Muscle of leg (tissue), 16 donors: ENCODE measurements at places on chromosomes 5 and 9. TPM values are rescaled to one million over a fixed set of nuclear protein-coding genes. Genes with fewer than 3 reads are reported as not detected.

- DNase-seq: peak; percentile 60
- H3K4me3 ChIP-seq: peak overlapping the region; percentile 52
- H3K27ac ChIP-seq: peak overlapping the region; percentile 86
Observed at GRCh38 chr9:97985058-97985861, 2.1 kb downstream of the ANP32B start.

DNA sequence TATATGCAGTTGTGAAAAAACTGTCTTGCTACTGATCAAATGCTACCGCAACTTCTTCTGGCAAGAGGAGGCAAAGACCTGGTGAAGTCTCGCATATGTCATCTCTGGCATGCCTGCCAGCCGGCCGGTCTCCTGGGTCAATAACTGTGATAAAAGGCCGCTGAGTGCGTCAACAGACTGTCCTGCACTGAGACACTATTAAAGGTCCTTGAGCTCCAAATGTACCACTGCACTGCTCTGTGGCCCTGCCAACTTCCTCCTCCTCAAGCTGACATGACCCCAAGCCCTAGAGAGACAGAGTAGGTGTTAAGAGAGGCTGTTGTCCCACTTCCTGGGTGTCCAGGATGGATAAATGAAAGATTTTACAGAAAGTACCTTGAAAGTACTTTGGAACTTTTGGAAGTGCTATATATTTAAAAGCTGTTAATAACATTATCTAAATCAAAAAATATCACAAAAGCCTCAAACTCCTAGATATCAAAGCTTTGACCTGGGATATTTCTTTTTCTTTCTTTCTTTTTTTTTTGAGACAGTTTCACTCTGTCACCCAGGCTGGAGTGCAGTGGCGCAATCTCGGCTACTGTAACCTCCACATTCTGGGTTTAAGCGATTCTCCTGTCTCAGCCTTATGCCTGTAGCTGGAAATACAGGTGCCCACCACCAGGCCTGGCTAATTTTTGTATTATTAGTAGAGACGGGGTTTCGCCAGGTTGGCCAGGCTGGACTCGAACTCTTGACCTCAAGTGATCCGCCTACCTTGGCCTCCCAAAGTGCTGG is 31.5 kb downstream of the RAPGEF1 start:
- H3K4me1 ChIP-seq: peaks cover 34% of the 10 kb centered on the region
- H3K36me3 ChIP-seq: no peaks in the 10 kb centered on the region
- H3K4me3 ChIP-seq: peak overlapping the region; percentile 0
- no peaks in the 10 kb centered on the region for H3K27me3 ChIP-seq
- peak overlapping the region; percentile 53 for H3K27ac ChIP-seq

CYSRT1 gene
- total RNA-seq: 0.18 TPM

DNA sequence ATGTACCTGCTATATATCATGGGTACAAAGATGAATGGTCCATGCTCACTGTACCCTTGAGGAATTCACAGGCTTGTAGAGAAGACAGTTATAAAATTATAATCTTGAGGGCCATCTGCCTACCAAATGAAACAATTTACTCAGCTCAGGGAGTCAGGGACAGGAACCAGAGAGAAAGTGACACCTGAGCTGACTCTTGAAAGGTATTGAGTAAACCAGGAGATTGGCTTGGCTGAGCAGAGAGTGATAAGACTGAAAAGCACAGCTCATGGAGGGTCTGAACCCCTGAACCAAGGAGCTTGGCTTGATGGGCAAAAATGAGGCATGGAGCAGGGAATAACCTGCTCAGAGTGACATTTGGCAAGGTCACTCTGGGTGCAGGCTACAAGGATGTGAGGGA is 147.3 kb downstream of the FAM114A2 start:
- H3K27me3 ChIP-seq: no peaks in the 10 kb centered on the region
- no peaks in the 10 kb centered on the region for H3K4me1 ChIP-seq
- no peak overlapping the region for H3K4me3 ChIP-seq

EGFLAM gene
- total RNA-seq: 38.0 TPM

DNA sequence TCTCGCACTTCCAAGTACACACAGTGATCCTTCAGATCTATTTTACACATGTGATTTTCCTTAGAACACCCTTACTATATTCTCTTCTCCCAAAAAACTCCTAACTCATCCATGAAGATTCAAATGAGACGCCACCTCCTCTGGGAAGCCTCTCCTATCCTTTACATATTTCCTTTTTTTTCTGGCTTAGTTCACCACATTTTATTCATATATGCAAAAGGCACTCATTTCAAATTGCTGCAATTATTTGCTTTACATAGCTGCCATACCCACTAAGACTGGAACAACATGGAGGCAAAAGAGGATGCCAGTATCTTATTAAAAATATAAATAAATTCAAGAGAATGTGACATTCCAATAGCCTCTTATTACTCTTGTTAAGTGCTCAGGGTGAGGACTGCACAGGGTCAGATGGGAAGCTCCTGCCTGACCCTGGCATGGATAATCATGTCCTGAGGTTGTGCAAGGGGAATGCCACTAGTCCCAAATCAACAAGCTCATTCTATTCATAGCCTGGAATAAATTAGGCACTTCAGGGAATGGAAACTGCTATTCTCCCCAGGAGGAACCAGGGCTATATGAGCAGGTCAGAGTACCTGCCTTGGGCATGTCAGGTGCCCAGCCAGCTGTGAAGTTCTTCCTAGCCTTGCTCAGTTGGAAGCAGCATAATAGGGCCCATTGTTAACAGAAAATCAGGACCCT is 262.9 kb downstream of the FBXL17 start:
- H3K36me3 ChIP-seq: no peaks in the 10 kb centered on the region
- no peak overlapping the region for H3K27ac ChIP-seq
- no peak for DNase-seq
- no peaks in the 10 kb centered on the region for H3K27me3 ChIP-seq
- no peaks in the 10 kb centered on the region for H3K4me1 ChIP-seq

MAP1B gene
- total RNA-seq: 36.4 TPM

SERF1A gene
- 2.8 TPM for total RNA-seq

PCDHB4 gene
- total RNA-seq: 1.8 TPM

DNA sequence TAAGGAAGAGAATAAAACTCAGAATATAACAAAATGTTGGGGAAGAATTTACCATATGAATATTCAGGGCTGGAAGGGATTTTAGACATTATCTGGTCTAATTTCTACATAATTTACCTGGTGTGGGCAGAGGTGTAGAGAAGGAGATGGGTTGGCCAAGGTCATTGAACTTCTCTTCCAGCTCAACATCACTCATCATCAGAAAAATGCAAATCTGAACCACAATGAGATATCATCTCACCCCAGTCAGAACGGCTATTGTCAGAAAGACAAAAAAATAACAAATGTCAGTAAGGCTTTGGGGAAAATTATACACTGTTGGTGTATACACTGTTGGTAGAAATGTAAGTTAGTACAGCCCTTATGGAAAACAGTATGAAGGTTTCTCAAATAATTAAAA is 121.7 kb downstream of the PTTG1 start:
- H3K36me3 ChIP-seq: no peaks in the 10 kb centered on the region
- H3K4me3 ChIP-seq: no peak overlapping the region
- no peaks in the 10 kb centered on the region for H3K4me1 ChIP-seq
- DNase-seq: no peak
- no peak overlapping the region for H3K27ac ChIP-seq
- H3K27me3 ChIP-seq: no peaks in the 10 kb centered on the region

DNA sequence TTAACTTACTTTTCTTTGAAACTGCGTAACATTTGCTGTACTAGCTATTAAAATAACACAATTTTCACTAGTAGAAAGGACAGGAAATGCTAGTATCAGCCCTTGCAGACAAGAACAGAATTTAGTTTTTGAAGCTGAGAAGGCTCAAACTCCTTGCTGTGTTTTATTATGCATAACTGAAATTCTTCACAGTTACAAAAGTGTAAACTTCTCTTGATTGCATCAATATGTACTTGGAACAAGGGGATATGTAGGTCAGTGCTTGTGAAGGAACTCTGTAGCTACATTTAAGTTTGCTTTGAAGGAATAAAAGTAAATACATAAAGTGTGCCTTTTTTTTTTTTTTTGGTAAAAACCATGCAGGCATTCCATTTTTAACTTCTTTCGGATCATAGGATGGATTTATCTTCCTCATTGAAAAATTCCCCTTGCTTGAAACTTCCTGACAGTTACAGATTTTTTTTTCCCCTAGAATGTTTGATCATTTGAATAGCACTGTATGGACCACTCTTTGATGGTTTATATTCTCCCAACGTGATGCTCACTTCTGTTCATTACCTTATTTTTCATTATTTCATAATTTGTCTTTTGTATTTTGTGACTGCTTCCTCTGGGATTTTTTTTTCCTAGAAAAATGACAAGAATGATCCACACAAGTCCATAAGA is 94.9 kb upstream of the DAB2 start:
- H3K36me3 ChIP-seq: no peaks in the 10 kb centered on the region
- DNase-seq: peak; percentile 83
- peaks cover 10% of the 10 kb centered on the region for H3K4me1 ChIP-seq
- H3K27ac ChIP-seq: peak overlapping the region; percentile 95
- no peak overlapping the region for H3K4me3 ChIP-seq

IDNK gene
- 4.9 TPM for total RNA-seq

GRCh38 chr9:130015353-130016019 is 27.5 kb downstream of the FNBP1 start:
- no peaks in the 10 kb centered on the region for H3K4me1 ChIP-seq
- no peak overlapping the region for H3K27ac ChIP-seq
- H3K36me3 ChIP-seq: peaks cover 2% of the 10 kb centered on the region
- no peak overlapping the region for H3K4me3 ChIP-seq

LHX3 gene
- not detected for total RNA-seq

TLR4 gene
- total RNA-seq: 13.3 TPM

DNA sequence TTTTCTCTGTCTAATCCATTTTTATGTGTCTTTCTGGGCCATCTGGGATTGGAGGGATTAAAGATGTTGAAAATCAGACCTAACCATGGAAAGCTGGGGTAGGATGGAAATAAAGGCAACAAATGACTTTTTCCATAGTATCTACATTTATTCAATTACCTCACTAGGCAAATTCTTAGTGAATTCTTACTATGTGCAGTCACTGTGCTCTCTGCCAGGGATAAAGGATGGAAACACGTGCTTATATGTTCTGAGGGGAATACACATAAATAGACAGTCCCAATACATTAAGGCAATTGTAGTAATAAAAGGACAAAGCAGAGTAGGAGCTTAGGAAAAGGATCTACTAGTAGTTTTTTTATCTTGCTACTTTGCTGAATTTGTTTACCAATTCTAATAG is 214.2 kb downstream of the PRR16 start:
- no peaks in the 10 kb centered on the region for H3K4me1 ChIP-seq
- H3K36me3 ChIP-seq: no peaks in the 10 kb centered on the region
- no peak overlapping the region for H3K4me3 ChIP-seq

- H3K4me1 ChIP-seq: no peaks in the 10 kb centered on the region
- no peak overlapping the region for H3K4me3 ChIP-seq
- H3K27ac ChIP-seq: no peak overlapping the region
- H3K27me3 ChIP-seq: no peaks in the 10 kb centered on the region
- H3K36me3 ChIP-seq: no peaks in the 10 kb centered on the region
- no peak for DNase-seq
Observed at GRCh38 chr9:74910036-74910435, 22.3 kb upstream of the TRPM6 start.

DNA sequence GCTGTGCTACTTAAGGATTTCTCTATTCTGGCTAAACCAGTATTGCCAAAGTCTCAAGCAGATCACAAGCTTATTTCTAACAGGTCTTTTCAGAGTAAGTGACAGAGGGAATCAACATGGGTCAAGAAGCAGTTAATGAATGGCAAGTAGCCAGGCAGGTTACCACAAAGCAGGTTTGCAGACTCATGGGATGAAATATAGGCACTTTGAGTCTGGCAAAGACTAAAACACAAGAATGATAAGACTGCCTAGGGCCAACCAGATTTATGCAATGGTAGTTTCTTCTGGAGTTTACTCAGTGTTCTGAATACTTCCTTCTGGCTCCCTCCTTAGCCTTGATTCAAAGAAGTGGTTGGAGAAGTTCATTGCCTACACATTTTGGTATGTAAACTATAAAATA is 3.6 kb downstream of the HMGCS1 start:
- H3K27me3 ChIP-seq: no peaks in the 10 kb centered on the region
- no peak overlapping the region for H3K4me3 ChIP-seq
- H3K27ac ChIP-seq: no peak overlapping the region
- peaks cover 10% of the 10 kb centered on the region for H3K4me1 ChIP-seq
- no peak for DNase-seq

DNA sequence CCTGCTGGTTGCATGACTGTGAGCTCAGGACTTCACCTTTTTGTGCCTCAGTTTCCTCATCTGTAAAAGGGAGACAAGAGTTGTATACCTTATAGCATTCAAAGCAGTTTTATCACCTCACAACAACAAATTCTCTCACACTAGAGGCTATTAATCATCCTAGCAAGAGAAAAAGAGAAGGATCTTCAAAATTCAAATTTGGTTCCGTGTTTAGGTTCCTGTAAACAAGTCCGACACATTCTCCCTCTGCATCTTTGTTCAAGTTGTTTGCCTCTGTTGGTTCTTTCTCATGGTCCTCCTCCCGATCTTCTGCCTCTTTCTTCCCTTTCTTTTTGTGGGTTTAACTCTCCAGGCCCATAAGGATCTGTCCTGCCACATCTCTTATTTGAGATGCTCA is 218.0 kb downstream of the PIK3R1 start:
- H3K27me3 ChIP-seq: no peaks in the 10 kb centered on the region
- no peaks in the 10 kb centered on the region for H3K36me3 ChIP-seq
- DNase-seq: no peak
- peaks cover 23% of the 10 kb centered on the region for H3K4me1 ChIP-seq

- no peaks in the 10 kb centered on the region for H3K27me3 ChIP-seq
- H3K4me1 ChIP-seq: peaks cover 15% of the 10 kb centered on the region
- no peak overlapping the region for H3K4me3 ChIP-seq
- H3K36me3 ChIP-seq: no peaks in the 10 kb centered on the region
- no peak overlapping the region for H3K27ac ChIP-seq
- no peak for DNase-seq
Observed at GRCh38 chr9:117466111-117466510, 51.3 kb upstream of the ASTN2 start.

NME5 gene
- 0.44 TPM for total RNA-seq

DNA sequence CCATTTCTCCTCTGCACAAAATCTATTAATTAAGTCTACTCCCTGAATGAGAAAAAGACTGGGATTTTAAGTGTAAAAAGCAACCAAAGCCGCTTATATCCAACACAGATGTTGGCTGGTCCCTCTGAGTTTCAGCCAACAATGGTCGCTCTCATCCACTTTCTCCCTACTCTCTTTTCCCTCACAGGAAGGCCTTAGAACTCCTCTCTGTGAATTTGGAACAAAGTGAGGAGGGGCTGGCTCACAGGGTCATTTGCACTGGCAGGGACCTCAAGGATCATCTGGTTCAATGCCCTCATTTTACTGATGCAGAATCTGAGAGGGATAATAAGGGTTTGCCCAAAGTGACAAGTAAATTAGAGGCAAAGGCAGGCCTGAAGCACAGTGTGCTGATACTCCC is 64.0 kb downstream of the DPYSL3 start:
- H3K4me1 ChIP-seq: peaks cover 15% of the 10 kb centered on the region
- H3K4me3 ChIP-seq: no peak overlapping the region
- H3K27ac ChIP-seq: peak overlapping the region; percentile 78
- DNase-seq: peak; percentile 62

- no peaks in the 10 kb centered on the region for H3K4me1 ChIP-seq
- no peak overlapping the region for H3K4me3 ChIP-seq
- DNase-seq: no peak
- H3K27ac ChIP-seq: no peak overlapping the region
- no peaks in the 10 kb centered on the region for H3K36me3 ChIP-seq
Observed at GRCh38 chr5:41649659-41650058, 139.3 kb upstream of the PLCXD3 start.

- H3K4me3 ChIP-seq: no peak overlapping the region
Observed at GRCh38 chr5:171442287-171443042, 23.0 kb downstream of the FGF18 start.
